ENCODE measurements at places on chromosomes 2 and 18. TPM values are rescaled to one million over a fixed set of nuclear protein-coding genes. Genes with fewer than 3 reads are reported as not detected.

Gene PTH2R
- total RNA-seq: not detected

Gene GPR45
- total RNA-seq: not detected

Gene POTEJ
- total RNA-seq: not detected

Gene SP3
- total RNA-seq: 98.4 TPM

Gene GPR155
- total RNA-seq: 6.2 TPM

Gene MDH1
- total RNA-seq: 182 TPM

Gene UBE2F
- total RNA-seq: 65.8 TPM

Gene PROKR1
- 0.09 TPM for total RNA-seq

DNA sequence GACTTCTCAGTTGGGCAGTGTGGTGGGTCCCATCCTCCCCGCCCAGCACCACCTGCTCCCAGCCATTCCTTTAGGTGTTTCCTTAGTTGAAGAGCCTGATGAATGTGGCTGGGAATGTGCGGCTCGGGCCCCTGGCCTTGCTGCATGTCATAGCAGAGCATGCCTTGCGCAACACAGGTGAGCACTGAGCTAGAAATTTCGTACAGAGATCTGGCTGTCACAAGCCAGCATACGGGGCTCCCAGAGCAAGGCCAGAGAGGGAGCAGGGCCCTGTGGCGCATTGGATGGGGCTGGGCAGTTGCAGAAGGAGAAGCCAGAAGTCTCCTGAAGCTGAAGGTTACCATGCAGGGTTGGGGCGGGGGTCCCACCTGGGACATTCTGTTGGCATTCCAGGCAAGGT, 129.7 kb downstream of the WDSUB1 start:
- H3K36me3 ChIP-seq: no peaks in the 10 kb centered on the region
- H3K27ac ChIP-seq: no peak overlapping the region
- H3K4me3 ChIP-seq: no peak overlapping the region
- H3K27me3 ChIP-seq: no peaks in the 10 kb centered on the region
- no peak for DNase-seq

DNA sequence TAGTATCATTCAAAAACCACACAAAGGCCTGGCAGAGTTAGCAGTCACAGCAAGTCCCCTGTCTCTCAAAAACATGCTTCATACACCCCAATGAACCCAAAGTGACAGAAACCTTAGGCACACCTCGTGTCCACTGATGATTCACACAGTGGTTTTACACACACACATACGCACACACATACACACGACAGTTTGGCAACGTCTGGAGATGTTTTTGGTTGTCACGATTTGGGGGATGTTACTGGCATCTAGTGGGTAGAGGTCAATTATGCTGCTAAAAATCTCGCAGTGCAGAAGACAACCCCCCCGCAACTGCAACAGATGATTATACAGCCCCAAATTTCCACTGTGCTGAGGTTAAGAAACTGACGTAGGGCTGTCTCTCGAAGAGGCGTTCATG, 72.9 kb upstream of the PARD3B start:
- no peak for DNase-seq
- no peaks in the 10 kb centered on the region for H3K4me1 ChIP-seq
- no peak overlapping the region for H3K4me3 ChIP-seq
- H3K36me3 ChIP-seq: no peaks in the 10 kb centered on the region
- no peaks in the 10 kb centered on the region for H3K27me3 ChIP-seq

DNA sequence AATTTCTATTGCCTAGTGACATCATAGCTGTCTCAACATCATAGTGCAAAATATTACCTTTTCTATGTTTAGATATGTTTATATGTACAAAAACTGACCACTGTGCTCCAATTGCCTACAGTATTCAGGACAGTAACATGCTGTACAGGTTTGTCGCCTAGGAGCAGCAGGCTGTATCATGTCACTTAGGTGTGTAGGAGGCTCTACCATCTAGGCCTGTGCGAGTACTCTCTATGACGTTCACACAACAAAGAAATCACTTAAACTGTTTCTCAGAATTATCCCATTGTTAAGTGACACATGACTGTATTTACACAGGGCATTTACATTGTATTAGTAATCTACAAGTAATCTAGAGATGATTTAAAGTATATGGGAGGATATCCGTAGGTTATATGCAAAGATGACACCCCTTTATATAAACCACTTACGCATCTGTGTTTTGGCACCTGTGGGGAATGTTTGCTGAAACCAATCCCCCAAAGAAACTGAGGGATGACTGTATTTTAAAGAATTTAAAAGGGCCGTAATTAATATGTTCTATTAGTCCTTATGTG, 24.7 kb downstream of the IL1R2 start:
- H3K4me3 ChIP-seq: no peak overlapping the region
- no peak overlapping the region for H3K27ac ChIP-seq
- no peaks in the 10 kb centered on the region for H3K4me1 ChIP-seq
- H3K36me3 ChIP-seq: no peaks in the 10 kb centered on the region

DNA sequence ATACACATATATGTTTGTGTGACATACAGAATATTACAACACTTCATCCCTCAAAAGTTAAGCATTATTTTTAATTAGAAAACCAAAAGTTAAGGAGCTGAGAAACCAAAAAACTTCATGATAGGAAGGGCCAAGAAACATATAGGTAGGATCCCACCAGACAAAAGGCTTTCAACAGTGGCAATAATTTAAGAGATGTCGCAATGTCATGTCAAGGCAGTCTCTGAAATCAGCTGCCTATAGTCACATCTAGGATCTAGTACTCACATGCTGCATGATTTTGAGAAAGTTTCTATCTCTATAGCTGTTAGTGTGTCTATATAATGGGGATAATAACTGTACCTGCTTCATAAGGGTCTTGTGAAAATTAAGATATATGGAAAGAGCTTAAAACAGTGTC, 72.7 kb downstream of the SPIRE1 start:
- no peak for DNase-seq
- H3K4me1 ChIP-seq: no peaks in the 10 kb centered on the region
- H3K4me3 ChIP-seq: no peak overlapping the region
- no peaks in the 10 kb centered on the region for H3K36me3 ChIP-seq
- no peaks in the 10 kb centered on the region for H3K27me3 ChIP-seq

GRCh38 chr18:67735506-67735905, 219.0 kb upstream of the DSEL start:
- H3K27me3 ChIP-seq: no peaks in the 10 kb centered on the region
- no peaks in the 10 kb centered on the region for H3K36me3 ChIP-seq
- no peak overlapping the region for H3K27ac ChIP-seq

DNA sequence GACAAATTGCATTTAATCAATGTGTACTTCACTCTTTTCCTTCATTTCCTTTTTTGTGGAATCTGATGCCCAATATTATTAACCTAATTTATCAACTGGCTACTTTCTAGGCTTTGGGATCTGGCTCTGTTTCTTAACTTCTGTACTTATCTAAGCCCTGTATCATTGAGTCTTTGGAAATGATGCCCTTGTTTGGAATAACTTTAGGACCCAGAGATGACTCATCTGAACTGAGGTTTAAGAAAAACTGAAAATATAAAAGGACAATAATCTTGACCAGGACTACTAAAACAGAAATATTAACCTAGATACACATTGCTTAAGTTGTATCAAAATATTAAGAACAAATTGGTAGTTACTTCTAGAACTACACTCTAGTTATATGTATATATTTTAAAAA, 600.8 kb downstream of the CPS1 start:
- H3K36me3 ChIP-seq: no peaks in the 10 kb centered on the region
- H3K4me3 ChIP-seq: no peak overlapping the region
- no peaks in the 10 kb centered on the region for H3K27me3 ChIP-seq
- H3K27ac ChIP-seq: no peak overlapping the region
- DNase-seq: no peak

DNA sequence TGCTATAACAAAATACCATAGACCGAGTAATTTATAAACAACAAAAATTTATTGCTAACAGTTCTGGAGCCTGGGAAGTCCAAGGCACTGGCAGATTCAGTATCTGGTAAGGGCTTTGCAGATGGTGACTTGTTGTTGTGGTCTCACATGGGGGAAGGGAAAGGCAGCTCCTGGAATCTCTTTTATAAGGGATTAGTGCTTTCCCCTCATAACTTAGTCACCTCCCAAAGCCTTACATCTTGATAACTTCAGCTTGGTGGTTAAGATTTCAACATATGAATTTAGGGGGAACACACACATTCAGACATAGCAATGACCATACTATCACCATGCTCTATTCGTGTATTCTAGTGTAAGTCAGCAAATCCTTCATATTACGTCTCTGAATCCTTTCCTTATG, 447.6 kb upstream of the TCF4 start:
- H3K27me3 ChIP-seq: no peaks in the 10 kb centered on the region
- H3K4me1 ChIP-seq: no peaks in the 10 kb centered on the region
- H3K4me3 ChIP-seq: no peak overlapping the region
- DNase-seq: no peak
- no peak overlapping the region for H3K27ac ChIP-seq

DNA sequence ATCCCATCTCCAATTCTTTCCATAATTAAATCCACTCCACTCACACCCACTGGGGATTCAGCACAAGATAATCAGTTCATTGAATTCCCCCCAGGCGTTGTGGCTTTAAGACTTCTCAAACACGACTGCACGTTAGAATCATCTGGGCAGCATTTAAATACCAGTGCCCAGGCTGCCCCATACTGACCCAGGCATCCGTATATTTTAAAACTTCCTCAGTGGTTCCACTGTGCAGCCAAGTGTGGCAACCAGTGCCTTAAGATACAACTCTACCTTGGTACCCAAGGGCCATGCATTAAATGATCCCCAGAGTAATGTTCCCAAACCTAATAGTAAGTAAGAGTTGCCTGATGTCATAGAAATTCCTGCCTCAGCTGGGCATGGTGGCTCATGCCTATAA, 54.3 kb upstream of the BZW1 start:
- no peak overlapping the region for H3K27ac ChIP-seq
- no peak for DNase-seq
- H3K36me3 ChIP-seq: no peaks in the 10 kb centered on the region
- no peak overlapping the region for H3K4me3 ChIP-seq
- peaks cover 4% of the 10 kb centered on the region for H3K27me3 ChIP-seq
- H3K4me1 ChIP-seq: no peaks in the 10 kb centered on the region

GRCh38 chr2:235946590-235946989, 221.6 kb downstream of the GBX2 start:
- H3K4me3 ChIP-seq: no peak overlapping the region
- H3K27me3 ChIP-seq: no peaks in the 10 kb centered on the region
- H3K4me1 ChIP-seq: peaks cover 7% of the 10 kb centered on the region
- no peaks in the 10 kb centered on the region for H3K36me3 ChIP-seq
- no peak for DNase-seq

- H3K4me3 ChIP-seq: no peak overlapping the region
- peaks cover 15% of the 10 kb centered on the region for H3K4me1 ChIP-seq
- no peak overlapping the region for H3K27ac ChIP-seq
Measured at GRCh38 chr2:127517465-127517864, 8.8 kb downstream of the IWS1 start.

DNA sequence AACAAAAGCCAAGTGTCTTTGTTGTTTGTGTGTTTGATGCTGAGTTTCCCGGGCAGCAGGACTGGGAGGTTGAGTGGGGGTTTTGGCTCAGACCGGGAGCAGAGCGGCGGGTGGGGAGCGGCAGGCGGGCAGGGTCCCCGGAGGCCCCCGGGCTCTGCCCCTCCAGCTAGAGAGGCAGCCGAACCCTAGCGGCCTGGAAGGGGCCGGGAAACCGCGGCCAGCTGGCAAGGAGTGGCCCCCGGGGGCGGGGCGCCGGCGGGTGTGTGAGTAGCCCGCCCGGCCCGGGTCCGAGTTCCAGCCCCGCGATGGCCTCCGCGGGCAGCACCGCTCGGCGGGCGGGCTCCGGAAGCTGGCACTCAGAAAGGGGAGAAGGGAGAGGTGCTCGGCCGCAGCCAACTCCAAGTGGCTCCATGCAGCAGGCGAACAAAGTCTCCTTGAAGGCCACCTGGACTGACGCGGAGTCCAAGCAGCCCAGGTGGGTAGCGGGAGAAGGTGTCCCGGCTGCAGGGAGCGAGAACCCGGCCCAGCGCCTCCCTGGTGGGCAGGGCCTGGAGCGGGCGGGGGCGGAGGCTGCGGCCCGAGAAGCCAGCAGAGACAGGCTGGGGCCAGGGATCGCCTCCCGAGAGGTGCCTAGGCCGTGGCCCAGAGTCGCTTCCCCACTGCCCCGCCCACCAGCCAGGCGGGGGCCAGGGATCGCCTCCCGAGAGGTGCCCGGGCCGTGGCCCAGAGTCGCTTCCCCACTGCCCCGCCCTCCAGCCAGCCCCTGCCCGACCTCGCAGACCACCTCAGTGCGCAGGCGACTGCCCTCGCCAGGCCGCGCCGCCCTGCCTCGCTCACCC, at the start of gene ANKRD53:
Gene ANKRD53, plus strand, starts transcription at position 290 of the 839 bp plus-strand sequence. Its CDS starts 16 bp downstream, at position 306.
- no peaks in the 10 kb centered on the region for H3K36me3 ChIP-seq
- peaks cover 18% of the 10 kb centered on the region for H3K4me1 ChIP-seq
- DNase-seq: peak; percentile 17
- H3K4me3 ChIP-seq: peak within 1 kb of the TSS; percentile 95
- no peaks in the 10 kb centered on the region for H3K27me3 ChIP-seq

- H3K27ac ChIP-seq: no peak overlapping the region
- DNase-seq: no peak
- no peak overlapping the region for H3K4me3 ChIP-seq
- H3K4me1 ChIP-seq: no peaks in the 10 kb centered on the region
Measured at GRCh38 chr2:177758591-177759371, 313.8 kb downstream of the PDE11A start.

DNA sequence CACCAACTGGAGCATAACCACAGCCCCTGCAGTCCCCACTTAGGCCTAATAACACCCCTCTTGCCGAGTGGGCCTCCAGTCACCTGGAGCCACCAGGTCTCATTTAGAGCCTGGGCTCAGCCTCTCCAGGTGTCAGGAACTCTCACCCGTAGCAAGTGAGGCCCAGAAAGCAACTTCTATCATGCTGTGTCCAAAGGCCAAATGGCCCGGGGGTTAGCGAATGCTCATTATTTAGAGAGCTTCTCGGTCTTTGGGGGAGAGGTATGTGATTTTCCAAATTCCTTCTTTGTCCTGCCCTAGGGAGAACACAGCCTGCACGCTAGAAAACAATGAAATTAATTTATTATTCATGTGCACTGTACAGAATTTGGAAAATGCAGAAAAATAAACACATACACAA, 109.9 kb upstream of the PTPRM start:
- no peaks in the 10 kb centered on the region for H3K27me3 ChIP-seq
- no peaks in the 10 kb centered on the region for H3K4me1 ChIP-seq
- DNase-seq: no peak
- no peak overlapping the region for H3K4me3 ChIP-seq

- no peaks in the 10 kb centered on the region for H3K36me3 ChIP-seq
- H3K27ac ChIP-seq: no peak overlapping the region
- peaks cover 22% of the 10 kb centered on the region for H3K4me1 ChIP-seq
- DNase-seq: no peak
Measured at GRCh38 chr2:19866771-19867170, 35.0 kb downstream of the TTC32 start.

DNA sequence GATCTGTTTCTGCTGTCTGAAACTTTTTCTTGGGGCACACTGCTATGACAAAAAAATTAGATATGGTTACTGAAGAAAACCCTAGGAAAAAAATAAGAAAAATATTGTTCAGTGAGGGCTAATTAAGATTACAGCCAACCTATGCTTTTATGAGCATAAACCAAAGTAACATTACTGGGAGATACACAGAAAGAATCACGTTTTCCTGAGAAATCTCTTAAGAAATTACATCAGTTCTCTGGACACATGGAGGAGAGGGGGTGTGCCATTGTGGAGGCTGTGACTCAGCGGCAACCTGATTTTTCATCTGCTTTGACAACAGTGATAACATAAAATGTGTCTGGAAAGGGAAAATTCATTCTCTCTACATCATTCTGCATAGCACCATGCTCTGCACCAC, 13.4 kb upstream of the NMI start:
- no peak for DNase-seq
- H3K27me3 ChIP-seq: no peaks in the 10 kb centered on the region
- no peaks in the 10 kb centered on the region for H3K36me3 ChIP-seq
